BJ (cell line): ENCODE measurements at places on chromosomes 5 and 9.

GRCh38 chr5:93267276-93267675 lies 313.7 kb downstream of the NR2F1-AS1 start:
- DNase-seq, result no peak

DNA sequence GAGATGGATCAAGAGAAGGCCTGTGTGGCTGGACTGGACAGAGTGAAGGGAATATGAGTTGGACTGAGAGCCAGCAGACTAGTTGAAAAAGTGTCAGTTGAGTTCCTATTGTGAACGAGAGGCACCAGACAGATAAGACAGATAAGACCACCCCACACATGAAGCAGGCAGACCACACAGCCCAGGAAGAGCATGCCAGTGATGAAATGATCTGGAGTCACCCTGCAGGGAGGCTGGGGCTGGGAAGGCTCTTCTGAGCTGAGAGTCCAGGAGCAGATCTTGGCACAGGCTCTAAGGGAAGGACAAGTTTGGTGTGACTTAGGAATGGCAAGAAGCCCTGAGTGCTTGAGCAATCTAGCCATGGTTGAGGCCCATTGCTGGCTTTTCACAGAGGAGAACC lies 10.6 kb upstream of the SLC25A48 start:
- no peak for DNase-seq

DNA sequence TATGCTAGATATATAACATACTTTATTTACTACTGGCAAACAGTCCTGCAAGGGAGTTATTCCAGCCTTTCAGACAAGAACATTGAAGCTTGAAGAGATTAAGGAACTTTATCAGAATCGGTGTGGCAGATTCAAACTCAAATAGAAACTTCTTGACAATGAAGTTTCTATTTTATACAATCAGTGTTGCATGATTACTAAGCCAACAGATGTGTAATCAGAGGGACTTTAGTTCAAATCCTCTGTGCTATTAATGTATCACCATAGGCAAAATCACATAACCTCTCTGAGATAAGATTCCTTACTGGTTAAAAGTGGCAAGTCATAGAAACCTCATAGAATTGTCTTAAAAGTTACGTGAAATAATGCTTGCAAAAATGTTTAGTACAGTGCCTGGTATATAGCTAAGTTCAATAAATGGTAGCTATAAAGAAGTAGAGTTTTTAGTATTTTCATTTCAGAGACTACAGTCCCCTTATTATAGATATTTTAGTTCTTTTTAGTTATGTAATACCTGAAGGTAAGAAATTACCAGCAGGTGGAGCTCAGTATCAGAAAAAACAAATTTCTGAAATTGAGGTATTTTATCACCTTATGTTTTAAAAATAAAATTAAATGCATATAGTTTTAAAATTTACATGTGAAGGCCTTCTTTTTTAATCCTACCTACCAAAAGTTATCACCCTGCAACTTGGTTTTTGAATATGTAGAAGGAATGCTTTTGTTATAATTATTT lies 172.1 kb downstream of the FER start:
- DNase-seq, result no peak

DNA sequence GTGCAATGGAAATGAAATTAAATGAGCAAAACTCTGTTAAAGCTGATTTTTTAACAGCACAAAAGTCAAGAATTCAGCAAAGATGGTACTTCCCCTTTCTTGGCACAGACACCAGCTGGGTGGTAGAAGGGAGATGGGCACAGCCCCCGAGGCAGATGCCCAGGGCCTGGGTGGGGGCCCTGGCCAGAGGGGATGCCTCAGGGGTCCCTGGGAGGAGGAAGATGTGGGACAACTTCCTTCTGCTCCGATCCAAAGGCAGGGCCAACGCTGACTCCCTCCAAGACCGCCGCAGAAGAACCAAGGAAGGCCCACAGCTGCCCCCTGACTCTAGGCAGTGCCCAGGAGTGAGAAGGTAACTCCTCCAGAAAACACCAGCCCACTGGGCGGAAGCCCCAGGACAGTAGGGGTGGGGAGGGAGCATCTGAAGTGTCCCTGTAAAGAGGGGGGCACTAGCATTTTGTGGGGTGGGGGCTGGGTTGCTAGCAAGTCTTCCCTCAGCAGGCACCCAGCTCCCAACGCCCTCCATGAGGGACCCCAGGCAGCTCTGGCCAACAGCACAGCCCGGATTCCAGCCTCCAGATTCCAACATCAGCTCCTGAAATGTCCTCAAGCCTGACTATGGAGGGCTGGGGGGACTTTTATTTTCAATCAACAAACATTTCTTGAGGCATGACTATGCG lies 4.9 kb downstream of the NACC2 start:
- DNase-seq, result no peak

GRCh38 chr9:81826517-81826906 lies 101.7 kb upstream of the SPATA31D4 start:
- no peak for DNase-seq

- DNase-seq, result no peak
Observed at GRCh38 chr5:135511761-135512575, 23.8 kb downstream of the NEUROG1 start.

- peak; percentile 88 for DNase-seq
Observed at GRCh38 chr5:154368041-154368800, 77.6 kb upstream of the SAP30L start.

DNA sequence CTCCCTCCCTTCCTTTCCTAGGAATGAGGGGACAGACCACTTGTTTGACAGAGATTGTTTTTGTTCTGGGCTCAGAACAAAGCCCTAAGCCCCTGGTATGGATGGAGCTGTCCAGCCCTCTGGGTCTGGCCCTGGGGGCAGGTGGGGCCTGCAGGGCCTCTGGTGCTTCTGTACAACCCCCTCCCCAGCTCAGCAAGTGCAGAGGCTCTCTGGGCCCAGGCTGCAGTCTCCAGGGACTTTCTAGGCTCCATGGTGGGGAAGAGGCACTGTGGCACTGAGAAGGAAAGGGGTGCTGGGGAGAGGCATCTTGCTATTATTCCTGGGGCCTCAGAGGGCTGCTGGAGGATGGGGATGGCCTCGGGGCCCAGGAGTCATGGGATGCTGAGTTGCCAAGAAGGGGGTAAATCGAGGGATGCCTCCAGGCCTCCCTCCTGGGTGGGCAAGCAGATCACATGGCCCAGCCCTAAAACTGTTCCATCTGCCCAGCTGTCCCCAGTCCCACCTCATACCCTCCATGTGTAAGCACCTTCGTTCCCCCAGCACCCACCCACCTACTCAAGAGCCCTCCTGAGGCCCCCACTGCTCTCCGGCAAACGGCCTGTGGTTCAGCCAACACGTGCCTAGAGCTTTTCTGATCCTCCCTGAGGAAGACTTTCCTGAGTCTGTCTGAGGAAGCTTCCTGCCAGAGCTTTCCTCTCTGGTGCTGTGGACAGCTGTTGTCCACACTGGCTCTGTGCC lies 225.7 kb downstream of the CACNA1B start:
- DNase-seq, result no peak

DNA sequence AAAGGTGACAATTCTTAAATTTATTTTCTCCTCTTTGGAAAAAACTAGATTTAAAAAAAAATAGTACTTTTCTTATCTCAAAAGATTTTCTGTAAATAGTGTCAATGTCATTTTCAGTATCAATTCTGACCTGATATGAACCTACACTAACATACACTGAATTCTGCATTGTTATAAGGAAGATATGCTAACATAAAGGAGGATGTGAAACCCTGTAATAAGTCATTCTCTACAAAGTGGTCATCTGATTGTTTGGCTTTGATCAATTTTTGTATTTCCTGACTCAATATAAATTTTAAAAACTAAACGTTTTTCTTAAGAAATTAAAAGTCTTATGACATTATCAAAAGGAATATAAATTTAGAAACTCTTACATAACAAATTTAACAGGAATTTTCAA lies 233.6 kb upstream of the EDIL3 start:
- DNase-seq, result no peak

GRCh38 chr9:127635201-127635735 lies 23.2 kb downstream of the STXBP1 start:
- no peak for DNase-seq

DNA sequence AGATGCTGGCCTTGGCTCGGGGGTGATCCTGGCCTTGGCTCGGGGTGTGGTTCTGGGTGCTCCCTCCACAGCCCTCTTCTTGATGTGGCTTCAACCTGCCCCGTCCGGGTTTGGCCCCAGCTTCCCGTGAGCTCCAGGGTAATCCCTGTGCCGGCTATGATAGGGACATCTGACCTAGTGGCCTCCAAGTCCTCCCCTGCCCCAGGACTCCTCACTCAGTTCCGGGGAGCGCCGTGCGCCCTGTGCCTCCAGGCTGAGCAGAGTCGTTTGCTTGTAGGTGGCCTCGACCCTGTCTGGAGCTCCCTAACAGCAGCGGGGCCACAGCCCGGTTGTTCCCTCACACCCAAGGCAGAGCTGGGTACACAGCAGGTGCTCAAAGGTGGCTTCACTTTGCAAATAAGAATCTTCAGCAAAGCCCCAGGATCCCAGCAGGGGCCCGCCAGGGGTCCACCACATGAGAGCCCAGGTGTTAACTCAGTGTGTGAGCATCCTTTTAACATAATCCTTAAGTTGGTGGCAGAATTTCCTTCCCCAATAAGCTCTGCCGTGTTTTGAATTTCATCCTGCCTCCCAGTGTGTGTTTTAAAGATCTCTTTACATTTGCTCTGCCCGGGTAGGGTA lies 32.3 kb upstream of the CEP72 start:
- no peak for DNase-seq

- no peak for DNase-seq
Observed at GRCh38 chr9:23841304-23841703, 15.3 kb upstream of the ELAVL2 start.

- DNase-seq, result no peak
Observed at GRCh38 chr9:137077758-137078693, 709 bp downstream of the UAP1L1 start.

GRCh38 chr9:3497401-3497800 lies 28.4 kb downstream of the RFX3 start:
- DNase-seq, result peak; percentile 24

GRCh38 chr9:87034841-87035240 lies 87.5 kb upstream of the GAS1 start:
- DNase-seq, result no peak

- no peak for DNase-seq
Observed at GRCh38 chr5:473551-474192, 30.7 kb downstream of the EXOC3 start.

GRCh38 chr5:24444414-24444813 lies 200.4 kb downstream of the CDH10 start:
- DNase-seq, result no peak

- no peak for DNase-seq
Observed at GRCh38 chr9:16830806-16831205, 39.7 kb downstream of the BNC2 start.

DNA sequence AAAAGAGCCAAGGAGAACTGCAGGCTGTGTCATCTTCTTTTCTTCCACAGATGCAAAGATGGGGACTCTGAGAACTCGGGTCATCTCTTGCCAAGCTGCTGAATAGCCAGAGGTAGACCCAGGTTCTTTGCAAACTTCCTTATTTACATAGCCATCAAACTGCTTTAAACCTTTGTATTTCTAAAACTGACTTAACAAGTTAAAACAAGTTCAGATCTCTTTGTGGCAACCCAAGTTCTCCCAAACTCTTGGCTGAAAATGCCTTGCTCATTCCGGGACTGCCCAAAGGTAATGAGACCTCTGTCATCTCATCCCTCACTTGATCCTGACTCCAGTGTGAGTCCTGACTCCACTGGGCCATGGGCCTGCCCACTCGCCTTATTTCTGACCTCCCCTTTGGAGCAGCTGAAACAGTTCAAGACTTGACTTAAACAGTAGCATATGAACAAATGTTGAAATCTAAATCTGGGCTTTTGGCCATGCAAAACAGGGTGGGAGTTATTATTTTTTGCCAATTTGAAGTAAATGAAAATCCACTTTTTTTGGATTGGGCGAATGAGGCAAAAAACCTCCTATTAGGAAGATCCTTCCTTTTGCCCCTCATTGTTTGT lies 50.6 kb downstream of the FBXL7 start:
- no peak for DNase-seq

DNA sequence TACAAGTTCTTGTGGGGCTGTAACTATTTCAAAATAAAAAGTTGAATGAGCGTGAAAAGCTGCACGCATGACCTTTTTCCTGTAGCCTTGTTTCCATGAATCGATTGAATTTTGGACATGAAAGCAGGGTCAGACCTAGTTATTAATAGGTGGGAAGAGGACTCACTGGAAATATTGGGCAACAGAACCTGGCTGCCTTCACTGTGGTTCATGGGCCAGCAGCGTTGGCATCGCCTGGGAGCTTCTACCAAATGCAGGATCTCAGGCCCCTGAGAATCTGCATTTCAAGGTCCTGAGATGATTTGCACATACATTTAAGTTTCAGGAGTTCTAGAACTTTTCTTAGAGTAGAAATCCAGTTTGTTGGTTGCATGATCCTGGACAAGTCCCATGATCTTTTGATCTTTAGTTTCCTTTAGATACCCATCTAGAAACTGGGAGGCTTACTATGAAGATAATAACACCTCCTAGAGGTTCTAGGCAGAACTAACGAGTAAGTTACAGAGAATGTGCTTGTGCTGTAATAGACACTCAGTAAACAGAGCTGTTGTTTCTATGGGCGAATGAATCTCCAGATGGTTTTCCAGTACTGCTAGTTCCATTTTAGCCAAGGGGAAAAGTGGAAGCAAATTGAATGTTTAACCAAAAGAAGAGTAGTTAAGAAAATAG lies 12.4 kb downstream of the ANKRD33B start:
- no peak for DNase-seq

DNA sequence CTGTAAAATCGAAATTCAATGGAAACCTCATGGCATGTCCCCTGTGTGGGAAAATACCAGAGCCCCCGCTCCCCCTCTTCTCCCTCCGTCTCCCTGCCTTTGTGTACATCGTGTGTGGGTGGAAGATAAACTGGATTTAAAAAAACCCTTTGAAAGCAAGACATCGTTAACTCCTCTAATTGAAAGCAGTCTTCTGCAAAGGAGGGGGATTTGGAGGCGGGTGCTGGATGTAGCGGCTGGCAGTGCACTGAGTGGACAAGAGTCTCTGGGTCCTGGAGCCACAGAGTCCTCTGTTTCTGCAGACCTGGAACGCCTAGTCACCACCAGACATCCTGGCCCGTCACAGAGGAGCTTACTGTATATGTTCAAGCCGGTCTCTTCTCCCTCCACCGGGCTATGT lies 169.4 kb downstream of the PAPPA start:
- DNase-seq, result no peak

- DNase-seq, result no peak
Observed at GRCh38 chr9:95807326-95807947, 68.1 kb upstream of the ERCC6L2 start.

GRCh38 chr5:151005187-151005949 lies 15.0 kb upstream of the GPX3 start:
- DNase-seq, result no peak

GRCh38 chr5:38827525-38827924 lies 18.3 kb upstream of the OSMR start:
- DNase-seq, result no peak

DNA sequence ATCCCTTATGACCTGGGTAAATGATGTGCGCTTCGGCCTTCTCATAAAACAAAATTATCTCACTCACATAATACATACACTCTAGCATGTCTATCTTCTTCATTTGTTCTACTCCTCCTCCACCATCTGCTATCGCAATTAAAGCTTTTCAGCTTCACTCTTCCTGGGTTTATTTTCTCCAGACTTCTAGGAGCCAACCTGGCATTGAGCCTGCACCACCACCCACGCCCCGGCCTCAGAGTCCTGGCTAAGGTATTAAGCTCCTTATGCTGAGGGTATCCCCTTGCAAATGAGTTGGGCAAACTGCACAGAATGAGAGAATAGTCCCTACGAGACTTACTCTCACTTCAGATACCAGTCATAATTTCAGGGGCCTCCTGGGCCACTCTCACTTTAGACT lies 236.1 kb upstream of the CDH12 start:
- no peak for DNase-seq
